NCI-H187 (cell line): ENCODE measurements at places on chromosomes 5 and 9.

DNA sequence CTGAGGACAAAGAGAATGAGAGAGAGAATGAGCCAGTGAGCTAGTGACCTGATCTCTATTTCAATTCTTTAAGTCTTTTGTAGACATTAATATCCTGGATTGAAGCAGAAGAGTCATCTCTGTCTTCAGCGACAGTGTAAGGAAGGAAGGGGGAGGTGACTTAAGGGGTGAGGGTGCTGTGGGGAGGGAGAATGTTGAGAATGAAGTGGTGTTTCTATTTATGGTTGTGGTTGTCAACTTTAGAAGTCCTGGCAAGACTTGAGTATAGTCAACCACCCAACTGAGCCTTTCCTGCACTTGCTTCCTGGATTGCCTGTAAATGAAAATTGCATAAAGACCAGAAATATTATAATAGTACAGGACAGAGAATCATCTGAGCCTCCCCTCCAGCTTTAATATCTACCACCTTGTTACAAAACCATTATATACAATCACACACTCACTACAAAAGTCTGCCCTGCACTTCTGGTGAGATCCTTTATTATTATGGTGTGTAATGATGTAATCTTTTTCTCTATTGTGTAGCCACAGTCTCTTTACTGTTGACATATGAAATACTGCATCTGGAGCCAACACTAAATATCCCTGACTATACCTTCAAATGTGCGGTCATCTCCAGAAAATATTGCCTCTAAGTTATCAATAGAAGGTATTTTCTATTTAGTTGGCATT lies 91.7 kb downstream of the NTRK2 start:
- DNase-seq = no peak

GRCh38 chr5:30594331-30594730 lies 599.2 kb upstream of the CDH6 start:
- DNase-seq = no peak

GRCh38 chr5:136120529-136120928 lies 12.1 kb upstream of the SMAD5 start:
- no peak for DNase-seq

DNA sequence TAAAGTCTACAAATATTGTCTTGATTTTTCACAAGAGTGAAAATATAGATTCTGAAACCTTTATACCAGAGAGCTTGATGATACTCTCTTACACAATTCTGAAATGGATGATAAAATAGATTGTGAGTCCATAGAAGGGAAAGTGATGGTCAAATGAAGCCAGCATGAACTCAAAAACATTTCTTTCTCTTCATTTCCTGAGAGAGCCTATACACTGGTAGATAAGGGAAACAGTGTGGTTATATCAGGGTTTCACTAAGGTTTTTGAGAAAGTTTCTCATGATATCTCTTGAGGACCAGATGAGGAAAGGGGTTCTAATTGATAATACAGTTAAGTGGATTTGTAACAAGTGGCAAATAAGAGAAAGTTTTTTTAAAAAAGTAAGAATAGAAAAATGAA lies 254.1 kb downstream of the PJA2 start:
- DNase-seq = no peak

- no peak for DNase-seq
These were observed 93.9 kb downstream of the YTHDC2 start for GRCh38 chr5:113607361-113607760.

DNA sequence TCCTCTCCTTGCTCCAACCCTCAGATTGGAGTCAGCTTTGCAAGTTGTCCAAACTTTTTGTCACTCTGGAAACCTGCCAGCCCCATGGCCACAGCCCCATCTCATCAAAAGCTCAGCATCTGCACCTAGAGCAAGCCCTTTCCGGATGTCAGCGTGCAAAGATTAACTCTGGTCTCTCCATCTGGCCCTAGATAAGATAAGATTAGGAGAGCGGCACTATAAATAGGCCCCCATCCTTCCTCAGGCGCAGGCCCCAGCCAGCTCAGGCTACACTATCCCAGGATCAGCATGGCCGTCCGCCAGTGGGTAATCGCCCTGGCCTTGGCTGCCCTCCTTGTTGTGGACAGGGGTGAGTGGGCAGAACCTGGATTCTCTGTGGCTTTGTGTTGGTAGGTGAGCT lies at the start of gene SPINK4:
TSS of gene SPINK4 (plus strand) at position 247 of the 400 bp plus-strand sequence. CDS start at position 289, 42 bp downstream.
- DNase-seq = no peak

- no peak for DNase-seq
These were observed 391.1 kb downstream of the TLE4 start for GRCh38 chr9:79962836-79963235.

DNA sequence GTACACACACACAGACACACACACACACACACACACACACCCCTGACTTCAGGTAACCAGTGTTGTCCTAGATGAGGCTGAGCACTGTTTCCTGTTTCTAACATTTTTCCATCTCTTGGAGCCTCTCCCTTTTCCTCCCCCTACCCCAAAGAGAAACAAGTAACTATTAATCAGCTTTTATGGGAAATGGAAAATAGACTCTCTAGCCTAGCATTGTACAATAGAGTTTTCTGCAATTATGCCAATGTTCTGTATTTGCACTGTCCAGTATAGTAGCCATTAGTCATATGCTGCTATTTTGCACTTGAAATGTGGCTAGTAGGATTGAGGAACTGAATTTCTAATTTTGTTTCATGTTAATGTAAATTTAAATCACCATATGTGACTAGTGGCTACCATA lies 33.1 kb downstream of the RAB3C start:
- no peak for DNase-seq

- DNase-seq = peak; percentile 93
These were observed 2.1 kb upstream of the ANXA2R start for GRCh38 chr5:43042176-43042625.

DNA sequence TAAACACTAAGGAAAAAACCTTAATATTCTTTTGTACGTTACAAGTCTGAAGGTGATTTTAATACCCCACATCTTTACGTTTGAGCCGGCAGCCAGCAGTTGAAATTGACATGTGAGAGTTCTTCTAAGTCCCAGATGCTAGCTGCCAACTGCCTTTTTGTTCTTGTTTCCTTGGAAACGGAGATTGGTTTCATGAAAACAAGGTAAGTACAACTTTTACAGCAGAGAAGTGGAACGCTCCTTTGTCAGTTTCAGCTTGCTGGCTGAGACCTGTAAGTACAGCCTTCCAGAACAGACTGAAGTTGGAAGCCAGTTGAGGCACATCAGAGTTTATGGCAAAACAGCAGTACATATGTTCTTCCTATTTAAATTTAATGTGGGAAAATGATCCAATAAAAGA lies 1018.4 kb upstream of the ARRDC3 start:
- no peak for DNase-seq

DNA sequence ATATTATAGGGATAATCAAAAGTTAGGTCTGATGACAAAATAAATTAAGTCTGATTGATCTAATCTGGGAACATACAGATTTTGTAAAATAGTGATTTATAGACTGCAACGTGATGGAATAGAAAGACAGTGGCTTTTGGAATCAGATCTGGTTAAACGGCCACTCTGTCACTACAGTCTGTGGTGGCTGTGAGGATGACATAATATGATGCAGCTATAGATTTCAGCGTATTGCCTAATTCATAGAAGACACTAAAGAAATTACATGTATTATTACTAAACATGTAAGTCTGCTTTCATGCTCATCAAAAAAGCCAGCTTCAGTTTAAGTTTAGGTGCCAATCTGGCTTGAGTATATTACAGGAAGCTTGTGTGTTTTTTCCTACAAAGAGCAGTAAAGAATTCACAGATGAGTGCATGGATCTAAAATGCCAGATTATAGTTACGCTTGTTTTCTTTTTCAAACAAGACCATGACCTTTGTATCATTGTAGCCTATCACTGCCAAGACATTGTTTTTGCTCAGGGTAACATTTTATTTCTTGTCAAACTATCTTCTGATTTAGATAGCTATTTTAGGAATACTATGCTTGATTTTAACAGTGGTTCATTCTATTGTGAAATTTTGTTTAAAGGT lies 25.7 kb downstream of the CPEB4 start:
- no peak for DNase-seq

GRCh38 chr9:127336506-127337352 lies 60.2 kb upstream of the SLC2A8 start:
- DNase-seq = no peak
